ENCODE measurements at places on chromosomes 7 and 10. TPM values are rescaled to one million over a fixed set of nuclear protein-coding genes. Genes with fewer than 3 reads are reported as not detected.

DNA sequence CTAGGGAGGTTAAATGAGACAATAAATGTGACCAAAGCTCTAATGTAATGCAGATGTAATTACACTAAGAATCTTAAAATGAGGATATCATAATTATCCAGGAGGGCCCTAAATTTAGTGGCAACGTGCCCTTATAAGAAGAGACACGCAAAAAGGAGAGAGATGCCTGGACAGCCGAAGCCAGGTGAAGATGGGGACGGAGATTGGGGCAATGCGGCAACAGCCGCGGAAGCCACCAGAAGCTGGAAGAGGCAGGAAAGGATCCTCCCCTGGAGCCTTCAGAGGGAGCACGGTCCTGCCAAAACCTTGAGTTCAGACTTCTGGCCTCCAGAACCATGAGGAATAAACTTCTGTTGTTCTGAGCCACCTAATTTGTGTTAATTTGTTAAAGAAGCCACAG lies 25.3 kb upstream of the C10orf71 start:
- no peak for DNase-seq

The TMEM225B gene
- polyA plus RNA-seq = 2.7 TPM

DNA sequence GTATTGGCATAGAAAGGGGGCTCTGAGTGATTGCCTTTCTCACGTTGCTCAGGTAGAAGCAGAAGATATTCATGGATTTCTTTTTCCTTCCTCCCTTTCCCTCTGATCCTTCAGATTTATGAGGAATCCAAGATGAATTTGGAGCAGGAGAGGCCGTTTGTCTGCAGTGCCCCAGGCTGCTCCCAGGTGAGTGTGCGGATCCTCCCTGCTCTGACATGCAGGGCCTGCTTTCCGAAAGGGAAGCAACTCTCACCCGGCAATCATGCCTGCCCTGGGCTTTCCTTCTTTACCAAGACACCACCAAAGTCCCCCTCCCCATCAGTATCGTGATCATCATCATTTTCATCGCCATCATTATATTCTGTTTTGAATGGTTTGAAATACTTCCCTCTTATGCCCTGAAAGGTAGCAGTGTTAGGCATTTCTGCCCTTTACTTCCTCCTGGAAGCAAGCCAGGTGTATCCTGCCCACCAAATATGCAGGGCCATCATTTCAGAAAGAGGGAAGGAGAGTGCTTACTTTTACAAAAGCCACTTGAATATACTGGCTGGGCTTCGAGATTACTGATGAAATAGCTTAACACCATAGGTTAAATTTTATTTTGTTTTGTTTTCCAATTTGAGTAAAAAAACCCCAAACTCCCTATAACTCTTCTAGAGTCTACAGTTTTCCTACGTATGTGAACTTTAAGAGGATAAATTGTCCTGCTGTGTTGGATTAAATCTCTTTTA lies 75.9 kb downstream of the CREB5 start:
- no peak for DNase-seq

- DNase-seq = no peak
Measured at GRCh38 chr7:75573477-75574019, 81.4 kb downstream of the SPDYE5 start.

The ELOVL3 gene
- polyA plus RNA-seq = not detected

The PLPP4 gene
- polyA plus RNA-seq = not detected

DNA sequence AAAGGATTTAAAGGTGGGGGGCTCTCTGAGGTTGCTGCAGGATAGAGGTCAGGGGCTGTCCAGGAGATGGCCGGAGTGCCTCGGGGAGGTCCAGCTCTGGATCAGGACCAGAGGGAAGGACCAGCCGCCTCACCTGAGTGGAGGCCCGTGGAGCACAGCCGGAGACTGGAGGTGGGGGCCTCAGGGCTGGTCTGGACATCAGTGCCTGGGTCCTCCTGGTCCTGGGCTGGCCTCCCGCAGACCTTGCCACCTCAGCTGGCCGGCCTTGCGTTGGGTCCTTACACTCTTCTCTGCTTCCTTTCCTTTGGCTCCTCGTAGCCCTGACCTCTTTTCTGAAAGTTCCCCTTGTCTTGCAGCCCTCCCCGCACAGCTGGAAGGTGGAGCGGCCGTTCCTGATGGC lies 2.0 kb downstream of the SUN1 start:
- no peak for DNase-seq

DNA sequence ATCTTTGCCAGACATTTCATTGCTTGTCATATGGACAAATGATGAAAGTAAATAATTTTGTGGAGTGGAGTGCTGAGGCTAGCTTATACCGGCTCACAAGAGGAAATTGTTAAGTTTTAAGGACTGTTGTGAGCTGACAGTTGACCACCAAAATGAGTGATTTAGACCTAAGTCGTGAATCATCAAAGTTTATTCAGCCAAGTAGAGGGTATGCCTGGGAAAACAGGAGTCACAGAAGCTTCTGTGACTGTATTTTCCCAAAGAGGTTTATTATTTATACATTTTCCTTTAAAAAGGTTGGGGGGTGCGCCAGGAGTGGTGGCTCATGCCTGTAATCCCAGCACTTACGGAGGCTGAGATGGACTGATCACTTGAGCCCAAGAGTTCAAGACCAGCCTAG lies 21.8 kb downstream of the MRPS24 start:
- no peak for DNase-seq

DNA sequence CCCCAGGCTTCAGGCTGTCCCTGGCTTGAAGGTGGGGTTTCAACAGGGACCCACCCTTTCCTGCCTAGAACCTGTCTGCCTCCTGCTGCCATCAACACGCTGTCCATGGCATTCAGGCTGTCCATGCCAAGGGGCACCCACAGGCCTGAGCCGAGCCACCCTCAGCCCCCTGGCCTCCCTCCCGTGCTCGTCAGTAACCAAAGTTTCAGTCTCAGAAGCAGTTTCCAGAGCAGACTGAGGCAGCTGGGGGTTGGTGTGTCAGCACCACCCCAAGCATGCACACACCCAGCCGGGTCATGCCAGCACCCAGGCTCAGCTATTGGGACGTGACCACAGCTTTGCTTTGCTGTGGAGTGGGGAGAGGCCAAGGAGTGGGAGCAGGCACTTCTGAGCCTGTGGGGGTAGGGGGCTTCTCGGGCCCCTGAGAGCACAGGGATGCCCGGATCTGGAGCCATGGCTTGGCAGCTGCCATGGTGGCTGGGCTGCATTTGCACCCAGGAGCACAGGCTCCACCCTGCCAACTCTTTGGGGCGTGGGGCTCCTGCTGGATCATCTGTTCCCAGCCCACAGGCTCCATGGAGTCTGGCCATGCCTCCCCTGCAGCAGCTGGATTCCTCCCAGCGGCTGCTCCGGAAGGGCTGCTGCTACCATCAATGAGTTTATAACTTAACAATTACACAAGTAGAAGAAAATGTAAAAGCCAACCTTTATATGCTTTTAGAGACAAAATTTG lies 314.5 kb upstream of the SEMA3C start:
- DNase-seq = no peak

The DNAJC12 gene
- polyA plus RNA-seq = 1.4 TPM

The HOXA10 gene
- polyA plus RNA-seq = not detected

The GPR37 gene
- polyA plus RNA-seq = not detected

The PRLHR gene
- polyA plus RNA-seq = not detected

DNA sequence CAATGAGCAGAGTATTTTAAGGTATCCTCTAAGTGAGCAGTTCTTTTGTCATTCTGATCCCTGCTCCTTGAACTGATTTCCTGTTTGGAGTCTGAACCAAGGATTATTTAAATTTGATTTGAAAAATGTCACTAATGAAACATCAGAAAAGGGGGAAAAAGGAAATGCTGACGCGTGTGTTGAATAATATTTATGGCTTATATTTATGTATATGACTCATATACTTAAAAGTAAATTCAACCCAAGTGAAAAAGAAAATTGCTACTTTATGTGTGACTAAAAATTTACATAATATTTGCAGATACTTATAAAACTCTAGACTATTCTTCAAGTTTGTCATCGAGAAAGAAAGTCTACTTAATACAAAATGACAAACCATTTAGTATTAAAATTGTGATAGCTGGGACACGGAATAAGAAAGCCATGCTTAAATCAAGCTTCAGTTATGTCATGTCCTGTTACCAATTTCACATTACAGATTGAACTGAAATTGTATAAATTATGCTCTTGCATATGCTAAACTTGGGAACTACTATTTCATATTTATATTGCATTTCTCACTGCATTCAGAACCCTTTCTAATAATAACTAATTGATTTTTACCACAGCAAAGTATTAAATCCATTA lies 649.9 kb downstream of the MAGI2 start:
- DNase-seq = no peak

- no peak for DNase-seq
Measured at GRCh38 chr10:78314651-78315050, 281.0 kb downstream of the RPS24 start.

DNA sequence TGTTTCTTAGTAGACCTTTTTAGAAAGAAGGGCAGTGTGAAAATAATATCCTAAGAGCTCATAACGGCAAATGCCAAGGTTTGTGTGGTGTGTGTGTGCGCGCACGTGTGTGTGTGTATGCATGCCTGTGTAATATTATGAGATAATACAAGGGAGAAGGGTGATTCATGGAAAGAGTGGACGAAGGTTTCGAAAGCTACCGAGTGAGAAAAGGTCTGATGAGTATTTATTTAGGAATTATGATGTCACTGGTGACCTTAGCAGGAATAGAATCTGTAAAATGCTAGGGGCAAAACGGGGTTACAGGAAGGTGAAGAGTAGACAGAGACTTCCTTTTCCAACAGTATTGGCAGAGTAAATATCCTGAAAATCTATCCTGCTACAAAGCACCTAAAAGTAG lies 107.3 kb downstream of the AHR start:
- DNase-seq = no peak

DNA sequence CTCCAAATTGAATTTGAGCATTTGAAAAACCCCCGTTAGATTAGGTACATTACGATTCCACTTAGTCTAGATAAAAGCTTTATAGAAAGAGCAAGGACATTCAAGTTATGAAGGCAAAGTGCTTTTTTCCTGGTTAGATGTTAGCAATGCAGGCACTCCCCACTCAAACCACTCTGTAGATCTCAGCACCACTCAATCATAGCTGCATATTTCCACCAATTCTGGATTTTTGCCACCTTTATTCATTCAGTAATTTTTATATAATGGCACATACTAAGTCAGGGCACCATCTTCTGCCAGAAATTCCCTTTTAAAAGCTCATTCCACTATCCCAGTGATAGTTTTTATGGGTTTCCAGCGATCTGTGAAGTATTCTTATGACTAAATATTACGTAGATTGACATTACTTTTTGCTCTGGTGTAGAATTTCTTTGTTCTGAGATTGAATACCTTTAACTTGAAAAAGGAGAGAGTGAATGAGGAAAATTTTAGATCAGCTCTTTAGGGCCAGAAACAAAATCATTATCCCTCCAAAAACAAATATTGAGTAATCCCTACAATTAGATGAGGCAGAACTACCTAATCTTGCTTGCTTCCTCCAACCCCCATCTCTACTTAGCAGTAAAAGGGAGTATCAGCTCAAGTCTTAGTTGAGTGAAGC lies 51.6 kb downstream of the RNLS start:
- no peak for DNase-seq

DNA sequence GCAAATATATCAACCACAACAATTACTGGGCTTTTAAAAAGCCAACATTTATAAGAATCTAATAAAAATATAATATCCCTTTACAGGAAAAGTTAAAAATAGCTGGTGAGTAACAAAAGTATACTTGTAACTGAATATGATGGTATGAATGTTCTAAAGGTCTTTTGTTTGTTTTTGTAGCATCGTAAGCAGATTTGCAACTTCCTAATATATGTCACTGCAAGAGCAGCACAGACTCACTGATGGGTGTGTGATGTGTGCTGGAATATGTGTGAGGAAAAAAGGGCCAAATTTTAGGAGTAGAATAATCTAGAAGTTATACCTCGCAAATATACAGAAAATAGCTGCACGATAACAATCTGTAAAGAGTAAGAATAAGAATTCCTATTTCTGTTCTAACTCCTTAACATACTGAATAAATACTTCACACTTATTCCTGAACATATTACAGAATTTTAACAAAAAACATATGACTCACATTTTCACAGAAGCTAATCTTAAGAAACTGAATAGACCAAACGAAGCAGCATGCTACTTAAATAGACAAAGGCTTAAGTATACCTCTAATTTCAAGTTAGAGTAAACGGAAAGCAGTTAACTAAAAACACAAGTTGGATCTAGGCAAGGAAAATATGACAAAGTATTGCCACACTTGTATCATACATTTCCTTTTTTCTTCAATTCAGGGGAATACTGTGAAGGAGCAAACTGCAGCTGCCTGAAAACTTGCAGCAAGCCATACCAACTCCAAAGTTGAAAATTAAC lies 9.6 kb downstream of the ETV1 start:
- DNase-seq = no peak

DNA sequence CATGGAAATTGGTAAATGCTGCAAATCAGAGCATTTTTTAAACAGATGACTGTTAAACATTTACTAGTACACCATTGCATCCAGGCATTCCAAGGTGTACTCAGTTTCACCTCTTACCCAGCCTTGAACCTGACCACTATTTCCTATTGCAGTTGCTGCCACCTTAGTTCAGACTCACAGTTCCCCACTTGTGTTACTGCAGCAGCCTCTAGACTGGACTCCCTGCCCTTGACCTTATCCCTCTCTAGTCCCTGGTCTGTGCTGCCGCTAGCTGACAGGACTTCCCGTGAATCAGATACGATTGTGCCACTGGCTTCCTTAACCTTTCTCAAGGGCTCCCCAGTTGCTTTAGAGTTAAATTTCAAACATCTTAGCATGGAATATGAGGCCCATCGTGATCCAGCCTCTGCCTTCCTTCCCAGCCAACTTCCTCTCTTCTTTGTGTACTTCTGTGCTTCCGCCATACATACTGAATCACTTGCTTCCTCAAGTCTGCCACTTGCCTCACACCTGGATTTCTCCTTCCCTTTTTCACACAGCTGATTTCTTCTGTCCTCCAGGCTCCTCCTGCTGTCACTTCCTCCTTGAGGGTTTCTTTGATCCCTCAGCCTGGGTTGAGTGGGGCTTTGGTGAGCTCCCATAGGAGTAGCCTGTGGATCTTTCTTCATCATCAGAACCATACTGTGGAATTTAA lies 118.7 kb upstream of the GJD4 start:
- no peak for DNase-seq

The PKD2L1 gene
- not detected for polyA plus RNA-seq

- no peak for DNase-seq
Measured at GRCh38 chr10:131065673-131066305, 245.7 kb downstream of the TCERG1L start.

DNA sequence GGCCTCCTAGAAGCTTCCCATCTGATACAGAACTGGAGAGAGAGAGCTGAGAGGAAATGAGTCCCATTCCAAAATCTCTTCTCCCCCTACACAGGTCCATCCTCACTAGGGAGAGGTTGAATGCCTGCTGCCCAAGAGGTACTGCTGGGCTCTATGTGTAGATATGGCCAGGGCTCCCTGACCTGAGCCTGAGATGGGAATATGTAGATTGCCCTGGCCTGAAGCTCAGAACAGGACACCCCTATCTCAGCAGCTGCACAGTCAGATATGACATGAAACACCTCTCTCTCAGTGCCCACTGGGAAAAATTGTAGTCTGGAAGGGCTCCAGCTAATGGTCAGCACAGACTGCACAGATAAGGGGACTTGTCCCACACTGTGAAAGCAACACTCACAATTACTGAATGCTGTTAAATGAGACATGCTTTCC lies 3.1 kb upstream of the IFIT1B start:
- DNase-seq = no peak

The CALCR gene
- polyA plus RNA-seq = not detected

GRCh38 chr10:78575400-78575799 lies 493.4 kb upstream of the ZMIZ1 start:
- DNase-seq = no peak

GRCh38 chr10:73758704-73759511 lies 14.7 kb downstream of the SEC24C start:
- DNase-seq = no peak
